ENCODE measurements at places on chromosomes 2 and 18.

- DNase-seq: no peak
Measured at GRCh38 chr2:231640241-231640640, 47.6 kb downstream of the TEX44 start.

DNA sequence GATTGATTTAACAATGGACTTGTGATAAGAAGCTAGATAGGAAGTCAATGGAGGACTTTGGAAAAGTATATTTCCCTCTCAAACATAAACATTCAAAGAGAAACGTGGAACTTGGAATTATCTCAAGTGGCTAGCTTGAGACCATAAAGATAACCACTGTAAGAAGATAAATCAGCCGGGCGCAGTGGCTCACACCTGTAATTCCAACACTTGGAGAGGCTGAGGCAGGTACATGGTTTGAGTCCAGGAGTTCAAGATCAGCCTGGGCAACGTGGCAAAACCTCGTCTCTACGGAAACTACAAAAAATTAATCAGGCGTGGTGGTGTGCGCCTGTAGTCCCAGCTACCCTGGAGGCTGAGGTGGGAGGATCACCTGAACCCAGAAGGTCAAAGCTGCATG lies 405.9 kb upstream of the ACVR2A start:
- DNase-seq: no peak

DNA sequence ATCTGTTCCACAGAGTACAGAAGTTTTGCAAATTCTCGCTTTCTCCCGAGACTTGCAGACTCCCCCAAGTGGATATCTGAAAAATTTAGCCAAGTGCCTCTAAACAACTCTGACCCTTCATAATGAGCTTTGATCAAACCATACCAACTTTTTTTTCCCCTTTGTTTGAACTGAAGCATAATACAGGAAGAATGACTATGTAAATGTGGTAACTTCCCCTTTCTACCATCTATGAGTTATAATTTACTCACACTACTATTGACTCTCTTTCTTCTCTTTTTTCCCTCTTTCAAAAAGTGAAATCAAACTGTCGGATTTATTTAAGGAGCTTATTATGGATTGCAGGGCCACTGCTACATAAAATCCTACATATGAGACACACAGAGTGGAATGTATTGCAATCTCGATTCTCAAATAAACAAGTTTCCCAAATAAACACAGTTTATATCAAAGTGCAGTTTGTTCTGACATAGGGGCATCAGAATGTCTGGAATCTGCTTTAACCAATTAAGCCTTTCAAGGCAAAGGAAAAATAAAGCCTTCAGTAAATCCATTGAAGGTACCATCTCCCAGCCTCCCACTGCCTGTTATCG lies 1.4 kb upstream of the ZNF804A start:
- no peak for DNase-seq

- no peak for DNase-seq
Measured at GRCh38 chr18:77087393-77088141, 45.0 kb downstream of the MBP start.

GRCh38 chr18:23812546-23813440 lies 123.5 kb downstream of the LAMA3 start:
- DNase-seq: no peak

GRCh38 chr2:127637725-127638252 lies 8.2 kb upstream of the GPR17 start:
- DNase-seq: peak; percentile 48

GRCh38 chr2:215698566-215698965 lies 262.7 kb upstream of the FN1 start:
- no peak for DNase-seq

- no peak for DNase-seq
Measured at GRCh38 chr2:223580951-223581350, 21.2 kb downstream of the SCG2 start.

Measured in pulmonary artery endothelial cell (primary cell).